ENCODE measurements at places on chromosomes 4 and X.
A peak's percentile ranks its signal among the peaks of the same experiment; 100 is the strongest.

- DNase-seq: no peak
These were observed 2.1 kb downstream of the TET2 start for GRCh38 chr4:105148776-105149175.

DNA sequence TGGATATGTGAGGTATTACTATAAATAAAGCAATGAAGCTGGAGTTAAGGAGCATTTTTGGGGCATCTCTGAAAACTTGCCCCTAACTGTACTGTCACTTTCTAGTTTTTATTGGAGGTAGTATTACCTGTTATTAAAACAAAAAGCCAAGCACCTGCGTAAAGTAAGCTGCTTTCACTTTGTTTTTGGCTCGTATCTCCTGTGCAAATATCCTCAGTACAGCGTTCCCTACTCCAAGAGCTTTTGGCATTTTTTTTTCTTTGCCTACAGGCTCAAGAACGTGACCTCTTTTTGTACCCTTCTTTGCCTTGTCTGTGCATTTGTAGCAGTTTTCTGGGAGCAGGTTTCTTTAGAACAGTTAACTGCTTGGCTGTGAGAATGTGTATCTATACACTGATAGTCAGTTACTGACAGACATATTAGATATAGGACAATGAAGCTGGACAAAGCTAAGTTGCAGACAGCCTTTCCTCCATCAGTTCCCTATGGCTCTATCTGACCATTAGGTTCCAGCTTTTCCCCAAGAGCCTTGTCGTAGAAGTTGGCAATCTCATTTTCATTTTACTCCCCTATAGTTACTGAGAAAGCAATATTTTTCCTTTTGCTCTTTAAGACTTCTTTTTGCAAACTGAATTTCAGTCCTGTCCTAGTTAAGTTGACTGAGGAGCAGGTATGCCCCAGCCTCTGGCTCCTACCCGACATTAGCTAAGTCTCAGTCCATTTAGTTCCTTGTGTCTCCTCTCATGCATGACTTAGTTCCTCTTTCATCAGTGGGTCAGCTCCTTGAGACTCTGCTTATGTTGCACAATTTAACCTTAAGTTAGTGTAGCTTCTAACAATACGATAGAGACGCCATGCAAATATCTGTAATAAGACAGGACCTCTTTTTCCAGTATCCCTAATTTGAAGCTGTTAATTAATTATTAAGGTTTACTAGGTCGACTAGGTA lies 71.5 kb upstream of the HPRT1 start:
- DNase-seq: no peak

- DNase-seq: peak; percentile 17
These were observed 62.8 kb upstream of the EGFL6 start for GRCh38 chrX:13506574-13506973.

DNA sequence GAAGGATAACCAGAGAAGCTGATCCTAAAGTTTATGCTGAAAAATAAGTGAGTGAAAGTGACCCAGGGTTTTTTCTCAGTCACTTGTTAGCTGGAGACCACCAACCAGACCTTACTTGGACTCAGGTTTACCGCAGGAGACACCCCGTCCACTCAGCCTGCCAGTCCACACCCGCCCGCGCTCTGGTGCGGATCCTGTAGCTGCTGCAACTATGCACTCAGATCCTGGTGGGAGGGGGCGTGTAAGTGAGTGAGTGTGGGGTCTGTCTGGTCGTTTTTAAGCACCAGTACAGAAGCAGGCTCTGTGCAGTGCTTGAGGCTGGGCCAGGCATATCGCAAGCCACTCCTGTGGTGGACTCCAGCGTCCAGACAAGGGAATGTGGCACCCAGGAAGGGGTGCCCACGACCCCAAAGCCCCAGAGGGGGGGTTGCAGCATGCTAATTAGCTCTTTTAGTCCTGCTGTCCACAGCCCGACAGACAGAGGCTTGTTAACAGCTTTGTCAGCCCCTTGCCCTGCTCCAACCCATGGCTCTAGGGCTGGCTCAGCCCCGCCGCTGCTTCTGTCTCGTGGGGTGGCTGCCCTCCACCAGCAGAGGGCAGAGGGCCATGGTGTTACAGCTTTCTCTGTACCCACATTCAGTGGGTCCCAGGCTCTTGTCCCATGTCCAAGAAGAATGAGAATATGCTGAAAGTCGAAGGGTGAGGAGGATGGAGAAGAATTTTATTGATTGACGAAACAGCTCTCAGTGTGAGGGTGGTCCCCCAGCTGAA lies 40.4 kb upstream of the PPP1R2C start:
- no peak for DNase-seq

- no peak for DNase-seq
These were observed 298.9 kb downstream of the PDGFC start for GRCh38 chr4:156672492-156673305.

GRCh38 chrX:32016195-32016594 lies 944.4 kb upstream of the FTHL17 start:
- DNase-seq: no peak

- DNase-seq: no peak
These were observed 71.9 kb downstream of the MAGEB17 start for GRCh38 chrX:16239211-16239610.

DNA sequence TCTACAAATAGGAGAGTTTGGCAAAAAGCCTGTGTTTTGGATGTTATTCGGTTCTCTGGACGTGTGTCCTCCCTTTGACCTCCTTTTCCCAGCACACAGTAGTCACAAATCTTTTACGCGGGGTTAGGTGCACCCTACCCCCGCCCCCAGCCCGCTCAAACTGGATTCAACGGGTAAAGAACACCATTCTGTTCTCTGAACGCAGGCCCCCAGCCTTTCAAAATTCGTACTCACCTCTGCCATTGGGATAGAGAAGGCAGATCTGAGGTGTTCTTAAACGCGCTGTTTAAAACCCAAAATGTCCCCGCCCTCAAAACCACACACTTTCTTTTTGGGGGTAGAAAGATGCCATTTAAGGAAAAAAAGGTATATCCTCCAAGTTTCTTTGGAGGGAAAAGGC lies 2.7 kb downstream of the LEF1 start:
- DNase-seq: no peak

GRCh38 chrX:100606753-100607152 lies 22.0 kb downstream of the TNMD start:
- no peak for DNase-seq

DNA sequence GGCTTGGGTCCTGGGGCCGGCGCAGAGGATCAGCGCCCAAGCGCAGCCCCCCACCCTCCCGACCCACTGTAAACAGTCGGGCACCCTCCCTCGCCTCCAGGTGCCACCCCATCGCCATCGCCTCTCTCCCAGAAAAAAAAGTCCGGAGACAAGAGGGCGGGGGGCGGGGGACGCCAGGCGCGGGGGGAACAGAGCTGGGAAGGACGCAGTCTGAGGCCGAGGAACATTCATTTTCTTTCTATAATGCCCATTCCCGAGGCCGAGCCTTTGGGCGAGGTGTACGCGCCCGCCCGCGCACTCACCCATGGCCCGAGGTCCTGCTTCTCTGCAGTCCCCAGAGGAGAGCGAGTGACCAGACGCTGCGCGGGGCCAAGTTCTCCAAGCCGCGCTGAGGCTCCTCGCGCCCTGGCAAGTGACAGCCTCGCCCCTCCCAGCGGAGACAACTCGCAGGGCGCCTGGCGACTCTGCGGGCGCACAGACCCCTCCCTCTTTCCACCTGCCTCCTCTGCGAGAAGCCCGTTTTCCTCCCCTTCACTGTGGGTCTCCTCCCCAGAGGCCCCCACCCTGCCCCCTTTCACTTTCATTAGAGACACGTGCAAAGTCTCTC lies 63.5 kb upstream of the WDR17 start:
- no peak for DNase-seq

- no peak for DNase-seq
These were observed 179.2 kb downstream of the IL1RAPL2 start for GRCh38 chrX:104745152-104745551.

DNA sequence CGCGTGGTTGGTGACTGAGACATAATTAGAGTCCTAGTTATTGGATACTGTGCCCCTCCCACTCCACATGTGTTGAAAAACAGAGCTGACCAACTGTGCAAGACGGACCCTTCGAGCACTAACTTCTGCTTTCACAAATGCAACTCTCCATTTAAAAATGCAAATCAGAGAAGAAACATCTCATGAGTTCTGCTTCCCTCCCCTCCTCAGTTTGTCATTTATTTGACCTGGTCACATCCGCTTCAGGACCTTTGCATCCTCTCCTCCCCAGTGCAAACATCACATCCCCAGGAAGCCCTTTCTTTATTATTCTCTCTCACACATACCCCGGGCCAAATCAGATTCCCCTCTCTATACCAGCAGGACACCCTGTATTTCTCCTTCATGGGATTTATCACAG lies 38.1 kb upstream of the NOCT start:
- DNase-seq: no peak

GRCh38 chr4:82890528-82890900 lies 439 bp downstream of the SEC31A start:
- DNase-seq: no peak

DNA sequence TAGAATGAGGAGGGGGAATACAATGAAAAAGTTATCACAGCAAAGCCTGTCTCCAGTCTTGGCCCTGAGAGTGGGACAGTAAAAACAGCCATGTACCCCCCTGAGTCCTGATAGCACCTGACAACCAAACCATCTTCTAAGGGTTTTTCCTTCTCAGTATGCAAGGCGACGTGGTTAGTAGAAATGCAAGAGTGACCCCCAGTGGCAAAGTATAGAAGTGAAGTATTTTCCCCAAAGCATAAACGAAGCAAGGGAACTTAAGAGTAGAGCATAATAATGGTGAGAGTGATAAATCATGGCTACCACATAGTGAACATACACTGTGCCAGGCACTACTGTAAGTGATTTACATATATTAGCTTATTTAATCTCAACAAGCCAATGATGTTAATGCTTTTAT lies 52.8 kb downstream of the FAM47C start:
- DNase-seq: no peak

DNA sequence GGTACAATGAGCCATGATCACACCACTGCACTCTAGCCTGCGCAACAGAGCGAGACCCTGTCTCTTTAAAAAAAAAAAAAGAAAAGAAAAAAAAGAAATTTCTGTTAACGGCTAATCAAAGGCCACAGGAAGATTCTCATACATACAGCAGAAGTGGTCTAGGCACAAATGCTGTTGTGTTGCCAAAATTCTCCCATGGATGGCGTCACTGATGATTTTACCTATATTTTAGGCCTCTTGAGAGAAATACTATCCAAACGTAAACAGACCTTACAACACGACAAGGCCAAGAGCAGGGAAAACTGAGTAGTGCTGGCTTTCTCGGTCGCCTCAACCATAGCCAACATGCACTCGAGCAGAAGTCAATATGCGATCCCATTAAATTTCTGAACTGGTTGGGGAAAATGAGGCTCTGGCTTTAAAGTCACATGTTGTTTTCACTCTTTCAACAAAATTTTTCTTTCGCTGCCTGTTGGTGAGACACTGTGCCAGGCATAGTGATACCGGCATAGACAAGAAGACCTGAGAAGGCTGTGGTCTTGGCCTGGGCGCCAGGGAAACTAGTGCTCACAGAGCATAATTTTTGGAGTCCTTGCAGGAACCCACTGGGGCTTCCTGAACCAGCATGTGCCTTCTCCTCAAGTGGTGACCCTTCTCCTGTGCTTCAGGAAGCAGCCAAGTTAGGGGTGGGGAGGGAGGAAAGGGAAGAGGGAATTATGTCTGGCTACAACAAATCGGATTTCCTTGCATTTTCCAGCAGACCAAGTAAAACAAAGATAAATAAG lies 20.6 kb downstream of the SH3KBP1 start:
- DNase-seq: no peak

DNA sequence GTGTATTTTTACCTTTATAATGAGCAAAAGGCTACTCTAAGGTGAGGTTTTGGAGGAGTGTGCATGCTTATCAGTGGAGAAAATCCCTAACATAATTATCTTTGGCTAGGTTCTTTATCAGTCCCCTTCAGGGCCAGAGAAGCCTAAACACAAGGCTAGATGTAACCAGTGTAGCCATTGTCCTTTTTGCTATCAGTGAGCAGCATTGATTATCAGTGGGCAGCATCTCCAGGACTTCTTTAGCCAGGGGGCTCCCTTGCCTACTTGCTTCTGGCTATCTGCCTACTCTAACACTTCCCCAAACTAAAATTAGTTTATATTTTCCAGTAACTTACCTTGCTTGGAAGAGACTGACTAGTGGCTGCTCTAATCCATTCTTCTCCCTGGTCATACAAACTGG lies 595.6 kb downstream of the TRAM1L1 start:
- no peak for DNase-seq

GRCh38 chr4:26050212-26050643 lies 136.2 kb downstream of the SMIM20 start:
- DNase-seq: no peak

- DNase-seq: no peak
These were observed 1.8 kb downstream of the FGFR3 start for GRCh38 chr4:1794809-1795298.

DNA sequence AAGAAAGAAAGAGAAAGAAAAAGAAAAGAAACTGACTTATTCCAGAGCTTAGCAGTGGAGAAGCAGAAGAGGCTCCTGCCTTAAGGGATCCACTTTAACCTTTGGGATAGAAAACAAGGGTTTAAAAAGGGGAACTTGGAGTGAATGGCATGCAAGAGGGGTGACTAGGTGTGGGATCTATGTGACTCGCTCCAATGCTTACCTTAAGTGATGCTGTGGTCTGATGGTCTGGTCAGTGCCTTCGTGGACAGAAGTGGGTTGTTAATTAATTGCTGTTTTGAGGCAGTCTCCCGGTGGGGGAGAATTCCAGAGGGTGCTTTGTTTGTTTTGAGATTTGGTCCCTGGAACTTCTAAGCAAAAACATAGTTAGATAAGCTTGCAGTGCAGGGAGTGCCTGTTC lies 21.1 kb upstream of the RHOXF1 start:
- no peak for DNase-seq

- DNase-seq: no peak
These were observed 41.5 kb downstream of the F11 start for GRCh38 chr4:186307497-186307896.

- DNase-seq: no peak
These were observed 24.3 kb downstream of the TBCK start for GRCh38 chr4:106291678-106292077.

DNA sequence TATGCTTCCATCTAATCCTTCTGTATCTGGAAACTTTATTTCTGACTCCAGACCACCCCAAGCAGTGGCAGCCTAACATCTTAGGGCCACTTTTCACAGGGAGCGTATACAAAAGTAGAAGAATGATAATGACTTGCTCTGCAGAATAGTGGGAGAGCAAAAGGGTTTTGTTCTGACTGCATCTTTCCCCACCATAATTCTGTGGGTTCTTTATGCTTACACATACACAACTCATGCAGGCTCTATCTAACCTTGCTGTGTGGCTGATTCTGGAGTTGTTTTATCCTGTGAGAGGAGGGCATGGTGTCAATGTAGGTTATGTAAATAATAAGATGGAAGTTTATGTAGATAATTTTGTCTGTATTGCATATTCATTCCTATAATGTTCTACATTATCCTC lies 42.4 kb upstream of the NDNF start:
- no peak for DNase-seq

GRCh38 chr4:74794382-74795010 lies at the start of gene BTC:
Gene BTC (minus strand): TSS chr4:74794523. CDS start chr4:74794325, 198 bp downstream.
- DNase-seq: no peak
